Left kidney (tissue), 8 donors: ENCODE measurements at places on chromosomes 3 and 15. TPM values are rescaled to one million over a fixed set of nuclear protein-coding genes. Genes with fewer than 3 reads are reported as not detected.

GOLGA6D gene
- 0.57 TPM for polyA plus RNA-seq

RGMA gene
- 7.9 TPM for polyA plus RNA-seq

IL17RB gene
- polyA plus RNA-seq = 16.7 TPM

ITIH4 gene
- polyA plus RNA-seq = 15.6 TPM

OXTR gene
- 1.8 TPM for polyA plus RNA-seq

RASL12 gene
- polyA plus RNA-seq = 6.1 TPM

CPLX3 gene
- polyA plus RNA-seq = not detected

STARD5 gene
- polyA plus RNA-seq = 4.9 TPM

CLRN1 gene
- polyA plus RNA-seq = not detected

TRH gene
- polyA plus RNA-seq = 0.12 TPM

NUP210 gene
- 28.9 TPM for polyA plus RNA-seq

SCN11A gene
- 1.8 TPM for polyA plus RNA-seq

ATP6V1A gene
- polyA plus RNA-seq = 98.8 TPM

DNA sequence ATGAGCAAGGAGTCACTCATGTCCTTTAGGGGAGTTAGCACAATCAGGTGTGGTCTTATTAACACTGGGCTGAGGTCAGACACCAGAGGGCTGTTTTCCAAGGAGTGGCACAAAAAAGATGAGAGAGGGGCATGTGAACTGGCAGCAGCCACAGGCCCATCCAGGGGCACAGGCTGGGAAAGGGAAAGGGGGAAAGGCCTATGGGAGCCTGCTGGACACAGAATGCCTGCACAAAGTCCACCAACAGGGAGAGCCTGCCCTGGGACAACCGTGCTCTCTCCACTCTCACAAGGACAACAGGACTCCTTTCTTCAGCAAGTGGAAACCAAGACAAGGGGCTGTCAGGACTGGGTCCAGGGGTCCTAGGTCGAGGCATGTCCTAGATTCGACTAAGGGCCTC lies 109.6 kb downstream of the ADCY5 start:
- DNase-seq = no peak

DNA sequence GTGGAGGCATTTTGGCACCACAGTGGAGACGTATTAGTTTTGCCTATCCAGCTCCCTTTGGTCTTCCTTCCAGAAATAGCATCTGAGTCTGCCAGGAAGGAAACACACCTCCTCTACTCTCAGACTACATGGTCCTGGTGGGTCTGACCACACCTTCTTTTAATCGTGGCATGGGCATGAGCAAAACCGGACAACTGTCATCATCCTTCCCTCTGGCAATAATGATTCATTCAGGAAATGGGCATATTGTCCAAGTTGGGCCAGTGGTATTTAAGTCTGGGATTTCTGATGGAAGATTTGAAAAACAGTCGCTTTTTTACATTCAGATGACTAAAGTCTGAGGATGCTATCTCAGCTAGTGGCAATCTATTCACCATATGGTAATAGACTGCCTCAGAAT lies 601.0 kb upstream of the ADAMTS9 start:
- DNase-seq = no peak

DNA sequence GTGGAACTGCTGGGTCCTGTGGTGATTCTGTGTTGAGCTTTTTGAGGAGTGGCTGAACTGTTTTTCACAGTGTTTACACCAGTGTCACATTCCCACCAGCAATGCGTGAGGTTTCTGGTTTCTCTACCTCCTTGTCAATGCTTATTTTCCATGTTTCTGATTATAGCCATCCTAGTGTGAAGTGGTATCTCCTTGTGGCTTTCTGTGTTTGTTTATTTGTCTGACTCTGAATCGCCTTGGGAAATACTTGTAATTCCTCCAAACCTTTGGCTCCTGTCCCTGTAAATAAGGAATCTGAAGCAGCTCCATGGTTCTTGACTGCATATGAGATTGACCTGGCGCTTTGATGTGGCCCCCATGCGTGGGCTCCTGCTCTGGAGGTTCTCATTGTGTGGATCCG lies 20.6 kb downstream of the FAN1 start:
- DNase-seq = no peak

DNA sequence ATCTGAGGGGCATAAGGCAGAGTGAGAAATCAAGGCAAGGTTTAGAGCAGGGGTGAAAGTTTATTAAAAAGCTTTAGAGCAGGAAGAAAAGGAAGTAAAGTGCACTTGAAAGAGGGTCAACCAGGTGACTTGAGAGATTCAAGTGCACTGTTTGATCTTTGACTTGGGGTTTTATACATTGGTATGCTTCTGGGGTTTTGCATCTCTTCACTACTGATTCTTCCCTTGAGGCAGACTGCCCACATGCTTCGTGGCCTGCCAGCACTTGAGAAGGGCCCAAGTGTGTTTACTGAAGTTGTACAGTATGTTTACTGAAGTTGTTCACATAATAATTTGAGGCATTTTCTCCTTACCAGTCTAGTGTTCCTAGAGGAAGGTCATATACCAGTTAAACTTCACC lies 367.0 kb upstream of the UBE2E2 start:
- no peak for DNase-seq

DNA sequence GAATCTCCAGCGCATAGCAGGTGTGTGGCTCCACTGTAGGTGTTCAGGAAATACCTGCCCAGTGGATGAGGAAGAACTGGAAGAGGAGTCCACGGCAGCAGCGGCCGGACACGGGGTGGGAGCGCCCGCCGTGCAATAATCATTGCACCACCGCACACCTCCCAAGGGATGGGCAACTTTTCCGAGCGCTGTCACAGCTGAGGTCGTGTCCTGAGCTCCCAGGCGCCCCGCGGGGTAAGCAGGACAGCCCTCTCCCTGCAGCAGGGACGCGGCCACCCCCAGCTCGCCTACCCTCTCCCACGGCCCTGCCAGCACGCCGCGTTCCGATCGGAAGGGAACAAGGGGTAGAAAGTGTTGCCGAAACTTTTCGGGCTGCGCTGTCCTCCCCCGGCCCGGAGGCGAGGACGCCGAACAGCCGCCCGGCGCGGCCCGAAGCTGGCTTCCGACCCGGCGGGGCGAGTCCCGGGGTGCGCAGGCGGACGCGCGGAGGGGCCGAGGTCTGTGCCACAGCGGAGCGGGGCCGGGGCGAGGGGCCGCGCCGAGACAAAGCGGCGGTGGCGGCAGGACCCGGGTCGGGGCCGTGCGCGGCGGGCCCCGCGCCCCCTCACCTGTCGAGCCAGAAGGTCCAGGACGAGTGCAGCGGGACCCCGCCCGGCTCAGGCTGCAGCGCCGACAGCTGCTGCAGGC lies 475 bp downstream of the EIF4E3 start:
- no peak for DNase-seq

GRCh38 chr15:58053315-58054153 lies 12.0 kb downstream of the ALDH1A2 start:
- no peak for DNase-seq

DNA sequence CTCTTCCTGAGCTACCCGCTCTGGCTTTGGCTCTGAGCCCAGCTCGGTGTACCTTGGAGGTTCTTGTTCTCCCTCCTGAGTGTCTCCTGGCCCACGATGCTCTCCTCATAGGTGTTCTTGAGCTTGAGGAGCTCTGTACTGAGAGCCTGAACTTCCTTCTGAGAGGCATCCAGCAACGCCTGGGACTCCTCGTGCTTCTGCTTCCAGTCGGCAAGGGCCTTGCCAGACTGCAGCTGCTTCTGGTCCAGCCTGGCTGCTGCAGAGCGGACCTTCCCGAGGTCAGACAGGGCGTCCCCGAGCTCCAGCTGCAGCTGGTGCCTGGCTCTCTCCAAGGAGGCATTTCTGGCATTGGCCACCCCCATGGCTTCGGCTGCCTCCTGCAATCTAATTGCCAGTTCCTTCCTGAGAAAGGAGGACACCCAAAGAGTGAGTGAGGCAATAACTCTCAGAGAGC lies 99.8 kb downstream of the MYH15 start:
- DNase-seq = no peak

GRCh38 chr3:46221938-46222337 lies 13.8 kb upstream of the CCR1 start:
- no peak for DNase-seq

DNA sequence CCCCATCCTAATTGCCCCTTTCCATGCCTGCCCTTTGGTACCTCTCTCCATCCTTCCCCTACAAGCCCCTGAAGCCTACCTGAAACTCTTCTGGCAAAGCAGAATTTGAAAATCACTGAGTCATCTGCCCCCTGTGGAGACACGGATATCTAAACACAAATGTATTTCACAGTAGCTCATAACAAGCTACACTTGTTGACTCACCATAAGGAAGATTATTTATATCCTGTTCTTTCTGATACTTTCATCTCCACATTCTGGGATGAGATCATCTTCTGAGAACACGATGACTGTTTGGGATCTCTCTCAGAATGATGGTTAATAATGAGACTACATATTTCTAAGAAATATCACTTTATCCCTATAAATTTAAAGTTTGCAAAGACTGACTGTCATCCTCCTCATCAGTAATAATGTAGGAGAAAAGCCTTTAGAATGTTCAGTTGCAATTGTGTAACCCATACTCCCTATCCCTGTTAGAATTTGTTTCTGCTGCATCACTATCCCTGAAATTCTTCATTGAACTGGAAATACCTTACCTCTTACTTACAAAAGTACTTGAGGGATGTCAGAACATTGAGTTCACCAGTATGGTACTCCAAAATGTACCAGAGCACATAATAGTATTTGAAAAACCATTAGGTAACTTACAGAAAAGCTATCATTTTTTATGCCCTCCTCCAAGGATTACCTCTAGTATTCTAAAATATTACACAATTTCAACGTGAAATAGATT lies 116.1 kb upstream of the IL12A start:
- DNase-seq = no peak

GRCh38 chr15:100308213-100308600 lies 33.6 kb downstream of the ADAMTS17 start:
- no peak for DNase-seq

DNA sequence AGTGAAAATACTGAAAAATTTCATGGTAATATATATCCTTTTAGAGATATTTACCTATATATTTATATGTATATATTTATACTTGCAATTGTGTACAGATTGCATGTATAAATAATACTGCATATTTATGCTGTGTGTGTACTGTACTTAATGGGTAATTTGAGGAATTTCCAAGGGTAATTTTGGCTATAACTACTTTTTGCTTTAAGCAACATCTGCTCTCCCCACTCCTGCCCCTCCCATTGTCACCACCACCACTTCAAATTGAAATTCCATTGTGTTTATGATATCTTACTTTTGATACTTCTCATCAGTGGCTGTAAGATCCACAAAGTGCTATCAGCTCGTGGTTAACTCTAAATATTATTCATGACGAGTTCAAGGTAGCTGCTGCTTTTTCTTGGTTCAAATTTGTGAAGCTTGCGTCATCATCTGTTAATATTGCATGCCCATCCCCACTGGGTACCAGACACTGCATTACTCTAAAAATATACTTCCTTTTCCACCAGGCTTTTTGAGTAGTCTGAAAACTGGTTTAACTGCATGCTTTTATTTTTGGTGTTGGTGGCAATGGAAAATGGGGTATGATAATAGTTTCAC lies 91.7 kb upstream of the MITF start:
- DNase-seq = no peak

GRCh38 chr15:29688506-29689286 lies 133.6 kb downstream of the TJP1 start:
- DNase-seq = peak; percentile 51

DNA sequence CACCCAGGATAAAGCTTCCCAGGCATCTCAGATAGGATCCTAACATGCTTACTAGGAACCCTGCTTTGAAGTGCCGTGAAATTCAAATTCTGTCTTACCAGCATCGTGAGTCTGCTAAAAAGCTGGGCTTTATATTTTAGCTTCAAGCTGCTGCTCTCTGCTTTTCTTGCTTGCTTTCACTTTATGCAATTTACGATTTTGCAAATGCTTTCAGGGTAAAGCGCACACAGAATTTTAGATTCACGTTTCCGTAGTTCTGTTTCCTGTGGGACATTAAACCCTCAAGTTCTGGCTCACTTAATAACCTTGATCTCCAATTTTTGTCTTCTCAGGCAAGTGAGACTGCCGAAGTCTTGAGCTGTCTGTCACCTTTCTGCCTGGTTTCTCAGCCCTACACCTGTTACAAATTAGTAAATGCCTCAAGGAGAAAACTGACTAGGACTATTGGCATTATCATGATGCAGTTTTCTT lies 170.5 kb upstream of the TGFBR2 start:
- DNase-seq = no peak

DNA sequence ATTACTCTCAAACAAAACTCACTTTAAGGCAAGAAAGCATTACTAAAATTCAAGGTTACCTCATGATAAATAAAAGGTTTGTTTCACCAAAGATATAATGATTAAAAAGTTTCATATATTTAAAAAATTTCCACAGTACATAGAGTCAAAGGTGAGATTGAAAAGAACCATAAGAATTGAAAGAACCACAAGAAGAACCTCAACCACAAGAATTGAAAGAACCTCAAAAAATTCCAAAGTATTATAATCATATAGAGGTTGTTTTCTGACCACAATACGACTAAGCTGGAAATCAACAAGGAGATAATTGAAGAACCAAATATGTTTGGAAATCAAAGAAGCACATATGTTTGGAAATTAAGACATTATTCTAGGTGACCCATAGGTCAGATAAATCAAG lies 52.7 kb downstream of the SLC25A36 start:
- no peak for DNase-seq

GRCh38 chr3:177201700-177202397 lies 4.6 kb upstream of the TBL1XR1 start:
- no peak for DNase-seq

GRCh38 chr15:67187351-67187854 lies 67.1 kb downstream of the AAGAB start:
- no peak for DNase-seq

- no peak for DNase-seq
These were observed 35.9 kb downstream of the NR1I2 start for GRCh38 chr3:119817583-119818363.

DNA sequence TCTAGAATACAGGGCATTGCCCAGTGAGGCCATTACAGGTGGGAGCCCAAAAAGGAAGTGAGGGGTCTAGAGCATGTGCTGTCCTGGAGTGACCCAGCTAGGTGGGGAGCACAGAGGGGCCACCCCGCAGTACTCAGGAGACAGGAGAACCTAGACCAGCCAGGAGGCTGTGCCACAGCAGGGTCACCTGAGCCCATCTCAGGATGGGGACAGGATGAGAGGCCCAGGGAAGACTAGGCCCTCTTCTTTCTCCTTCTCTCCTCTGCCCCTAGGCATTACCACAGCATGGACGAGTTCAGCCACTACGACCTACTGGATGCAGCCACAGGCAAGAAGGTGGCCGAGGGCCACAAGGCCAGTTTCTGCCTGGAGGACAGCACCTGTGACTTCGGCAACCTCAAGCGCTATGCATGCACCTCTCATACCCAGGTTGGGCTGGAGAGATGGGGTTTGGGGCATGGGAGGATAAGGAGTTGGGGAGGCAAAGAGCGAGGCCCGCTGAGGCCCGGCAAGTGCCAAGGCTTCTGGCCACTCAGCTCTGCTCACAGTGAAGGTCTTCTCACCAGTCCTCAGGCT lies 20.6 kb downstream of the LOXL1 start:
- no peak for DNase-seq
